LHCN-M2 (cell line): ENCODE measurements at places on chromosomes 7 and 10.

GRCh38 chr7:70807650-70808049 is 324.3 kb upstream of the GALNT17 start:
- no peak for DNase-seq

DNA sequence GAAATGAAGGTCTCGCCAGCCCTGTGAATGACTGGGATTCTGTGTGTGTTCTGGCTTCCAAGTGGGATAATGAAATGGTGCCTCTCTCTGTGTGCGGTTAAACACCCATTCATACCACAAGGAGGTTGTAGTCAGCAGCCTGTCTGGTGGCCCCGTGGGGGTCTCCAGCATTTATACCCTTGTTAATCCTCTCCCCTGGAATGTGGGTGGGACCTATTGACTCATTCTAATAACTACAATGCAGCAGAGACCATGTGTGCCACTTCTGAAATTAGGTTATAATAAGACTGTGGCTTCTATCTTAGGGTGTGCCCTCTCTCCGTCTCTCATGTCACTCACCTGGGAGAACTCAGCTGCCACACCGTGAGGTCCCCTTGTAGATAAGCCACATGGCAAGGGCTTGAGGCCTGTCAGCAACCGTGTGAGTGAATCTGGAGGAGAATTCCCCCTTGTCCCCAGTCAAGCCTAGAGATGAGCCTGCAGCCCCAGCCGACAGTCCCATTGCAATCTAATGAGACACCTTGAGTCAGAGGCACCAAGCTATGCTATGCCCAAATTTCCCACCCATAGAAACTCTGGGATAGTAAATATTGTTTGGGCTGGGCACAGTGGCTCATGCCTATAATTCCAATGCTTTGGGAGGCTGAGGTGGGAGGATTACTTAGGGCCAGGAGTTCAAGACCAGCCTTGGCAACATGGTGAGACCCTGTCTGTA is 106.8 kb downstream of the GALNT17 start:
- DNase-seq, result no peak

DNA sequence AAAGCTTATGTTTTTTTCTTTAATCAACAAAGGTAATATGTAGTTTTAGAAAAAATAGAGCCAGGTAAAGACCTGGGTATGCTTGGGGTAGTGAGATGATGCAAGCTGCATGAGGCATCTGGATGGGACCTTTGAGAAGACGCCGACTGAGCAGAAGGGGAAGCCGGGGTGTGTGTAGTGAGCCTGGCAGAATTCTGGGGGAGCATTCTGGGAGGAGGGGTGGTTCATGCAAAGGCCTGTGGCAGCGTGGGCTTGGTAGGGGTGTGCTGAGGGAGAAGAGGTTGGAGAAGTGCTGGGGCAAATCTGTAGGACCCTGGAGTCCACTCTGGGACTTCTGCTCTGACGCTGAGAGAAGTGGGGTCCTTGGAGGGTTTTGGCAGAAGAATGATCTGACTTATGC is 33.9 kb upstream of the SHH start:
- DNase-seq, result no peak

GRCh38 chr7:71229148-71229547 is 97.2 kb downstream of the GALNT17 start:
- DNase-seq, result no peak

DNA sequence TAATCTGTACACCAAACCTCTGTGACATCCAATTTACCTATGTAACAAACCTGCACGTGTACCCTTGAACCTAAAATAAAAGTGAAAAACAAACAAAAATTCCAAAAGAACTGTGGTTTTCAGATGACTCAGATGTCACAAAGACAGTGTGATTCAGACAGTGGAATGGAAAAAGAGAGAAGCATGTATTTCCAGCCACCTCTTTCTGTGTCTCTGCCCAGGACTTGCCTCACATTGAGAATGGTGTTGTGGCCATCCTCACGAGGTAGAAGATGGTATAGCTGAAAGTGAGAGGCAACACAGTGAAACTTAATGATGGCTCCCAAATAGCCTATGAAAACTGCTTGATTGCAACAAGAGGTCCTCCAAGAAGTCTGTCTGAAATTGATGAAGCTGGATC is 78.0 kb downstream of the ARL5B start:
- DNase-seq, result peak; percentile 27
